Activated T-cell treated with anti-CD3 and anti-CD28 coated beads for 4 hours (primary cell): ENCODE measurements at places on chromosomes 12 and 14.

DNA sequence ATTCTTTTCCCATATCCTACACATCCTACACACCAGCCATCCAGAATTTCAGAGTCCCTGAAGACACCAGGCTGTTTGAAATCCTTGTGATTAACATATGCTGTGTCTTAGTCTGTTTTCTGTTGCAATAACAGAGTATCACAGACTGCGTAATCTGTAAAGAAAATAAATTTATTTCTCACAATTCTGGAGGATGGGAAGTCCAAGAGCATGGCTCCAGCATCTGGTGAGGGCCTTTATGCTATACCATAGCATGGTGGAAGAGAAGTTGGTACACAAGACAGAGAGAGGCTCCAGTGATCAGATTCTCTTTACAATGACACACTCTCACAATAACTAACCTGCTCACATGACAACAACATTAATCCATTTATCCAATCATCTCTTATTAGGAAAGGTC, 4.1 kb downstream of the ART4 start:
- no peak for DNase-seq

GRCh38 chr12:2876431-2877046, 435 bp downstream of the FOXM1 start:
- no peak for DNase-seq

DNA sequence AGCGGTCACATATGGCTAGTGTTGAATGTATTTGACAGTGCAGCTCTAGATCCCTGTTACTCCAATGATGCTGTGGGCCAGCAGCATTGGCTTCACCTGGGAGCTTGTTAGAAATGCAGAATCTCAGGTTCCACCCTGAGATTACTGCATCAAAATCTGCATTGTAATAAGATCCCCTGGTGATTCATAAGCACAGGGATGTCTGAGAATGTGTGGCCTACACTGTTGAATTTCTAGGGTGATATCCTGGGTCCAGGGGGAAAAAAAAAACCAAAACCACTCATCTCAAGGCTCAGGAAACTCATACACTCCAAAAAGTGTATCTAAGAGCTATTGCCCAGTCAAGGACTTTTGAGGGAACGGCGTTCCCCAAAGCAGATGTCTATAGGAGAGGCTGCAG, 196.8 kb downstream of the PPM1H start:
- no peak for DNase-seq

DNA sequence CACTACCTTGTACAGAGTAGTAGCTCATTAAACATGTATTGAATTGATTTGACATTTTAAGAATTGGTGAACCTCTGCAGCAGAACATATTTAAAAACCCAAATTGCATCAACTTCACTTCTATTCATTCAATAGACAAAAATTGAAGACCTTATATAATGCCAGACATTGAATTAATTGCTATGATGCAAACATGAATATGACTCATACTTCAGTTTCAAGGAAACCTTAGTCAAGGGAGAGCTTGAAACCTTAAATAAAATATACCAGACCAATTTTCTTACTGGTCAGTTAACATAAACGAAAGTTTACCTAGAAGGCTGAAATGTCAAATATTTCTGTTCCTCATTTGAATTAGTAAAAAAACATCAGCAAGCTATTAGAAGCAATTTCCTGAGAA, 5.0 kb upstream of the MGAT4C start:
- no peak for DNase-seq

DNA sequence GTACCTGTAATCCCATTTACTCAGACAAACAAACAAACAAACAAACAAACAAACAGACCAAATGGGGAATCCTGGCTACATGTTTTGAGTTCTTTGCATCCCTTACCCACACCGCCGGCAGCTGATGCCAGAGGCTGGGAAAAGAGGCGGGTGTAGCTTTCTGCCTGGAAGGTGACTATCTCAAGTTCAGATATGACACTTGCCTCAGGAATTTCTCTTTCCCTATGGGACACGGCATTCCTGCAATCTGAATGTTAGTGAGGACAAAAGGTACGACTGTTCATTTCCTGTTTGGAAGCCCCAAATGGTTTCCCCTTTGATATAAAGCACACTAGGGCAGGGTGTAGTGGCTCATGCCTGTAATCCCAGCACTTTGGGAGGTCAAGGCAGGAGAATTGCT, 2.9 kb downstream of the MYL2 start:
- DNase-seq, result no peak

DNA sequence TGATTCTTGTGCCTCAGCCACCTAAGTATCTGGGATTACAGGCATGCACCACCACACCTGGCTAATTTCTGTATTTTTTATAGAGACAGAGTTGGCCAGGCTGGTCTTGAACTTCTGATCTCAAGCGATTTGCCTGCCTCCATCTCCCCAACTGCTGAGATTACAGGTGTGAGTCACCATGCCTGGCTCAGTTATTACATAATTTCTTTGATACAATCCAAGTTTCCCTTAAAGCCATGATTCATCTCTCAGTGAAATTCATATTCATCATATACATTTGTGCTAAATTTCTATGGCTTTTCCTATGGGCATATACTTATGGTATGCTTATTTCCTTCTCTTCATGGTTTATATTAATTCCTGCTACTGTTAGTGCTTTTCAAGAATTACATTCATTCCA, 29.1 kb upstream of the PZP start:
- no peak for DNase-seq

DNA sequence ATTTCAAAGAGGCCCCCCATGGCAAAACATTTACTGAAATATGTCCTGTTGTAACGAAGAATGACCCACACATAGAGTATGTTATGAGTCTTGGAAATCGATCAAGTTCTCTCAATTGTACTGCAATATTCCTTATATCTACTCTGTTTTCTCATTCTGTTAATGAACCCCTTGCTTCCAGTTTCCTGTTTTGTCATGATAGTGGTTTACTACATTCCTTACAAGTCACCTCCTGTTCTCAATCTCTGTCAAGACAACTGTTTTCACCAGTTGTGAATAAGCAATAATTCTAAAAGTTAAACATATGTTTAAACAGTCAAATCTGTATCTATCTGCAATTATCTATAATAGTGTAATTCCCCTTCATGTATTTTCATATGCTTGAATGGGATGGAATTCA, 16.4 kb upstream of the ARID2 start:
- no peak for DNase-seq

GRCh38 chr12:15756822-15757221, 32.4 kb downstream of the EPS8 start:
- no peak for DNase-seq

DNA sequence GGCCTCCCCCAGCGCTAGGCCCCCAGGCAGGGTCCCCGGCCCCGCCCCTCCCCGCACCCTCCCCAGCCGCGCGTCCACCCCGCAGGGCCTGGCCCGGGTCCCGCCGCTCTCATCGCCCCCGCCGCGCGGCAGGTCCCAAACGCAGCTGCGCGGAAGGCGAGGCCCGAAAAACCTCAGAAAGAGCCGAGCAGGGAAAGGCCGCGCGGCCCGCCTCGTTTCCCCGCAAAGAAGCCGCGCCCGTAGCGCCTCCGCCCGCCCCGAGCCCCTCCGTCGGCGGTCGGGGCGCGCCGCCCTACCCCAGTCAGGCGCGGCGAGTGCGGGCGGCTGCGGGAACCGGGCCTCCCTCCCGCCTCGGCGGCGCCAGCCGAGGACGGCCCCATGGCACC, 324 bp downstream of the POLE start:
- DNase-seq, result peak; percentile 7

- DNase-seq, result no peak
Observed at GRCh38 chr14:103930051-103930604, 1.9 kb downstream of the TDRD9 start.

- no peak for DNase-seq
Observed at GRCh38 chr12:100159391-100160104, 16.9 kb upstream of the BLTP3B start.

DNA sequence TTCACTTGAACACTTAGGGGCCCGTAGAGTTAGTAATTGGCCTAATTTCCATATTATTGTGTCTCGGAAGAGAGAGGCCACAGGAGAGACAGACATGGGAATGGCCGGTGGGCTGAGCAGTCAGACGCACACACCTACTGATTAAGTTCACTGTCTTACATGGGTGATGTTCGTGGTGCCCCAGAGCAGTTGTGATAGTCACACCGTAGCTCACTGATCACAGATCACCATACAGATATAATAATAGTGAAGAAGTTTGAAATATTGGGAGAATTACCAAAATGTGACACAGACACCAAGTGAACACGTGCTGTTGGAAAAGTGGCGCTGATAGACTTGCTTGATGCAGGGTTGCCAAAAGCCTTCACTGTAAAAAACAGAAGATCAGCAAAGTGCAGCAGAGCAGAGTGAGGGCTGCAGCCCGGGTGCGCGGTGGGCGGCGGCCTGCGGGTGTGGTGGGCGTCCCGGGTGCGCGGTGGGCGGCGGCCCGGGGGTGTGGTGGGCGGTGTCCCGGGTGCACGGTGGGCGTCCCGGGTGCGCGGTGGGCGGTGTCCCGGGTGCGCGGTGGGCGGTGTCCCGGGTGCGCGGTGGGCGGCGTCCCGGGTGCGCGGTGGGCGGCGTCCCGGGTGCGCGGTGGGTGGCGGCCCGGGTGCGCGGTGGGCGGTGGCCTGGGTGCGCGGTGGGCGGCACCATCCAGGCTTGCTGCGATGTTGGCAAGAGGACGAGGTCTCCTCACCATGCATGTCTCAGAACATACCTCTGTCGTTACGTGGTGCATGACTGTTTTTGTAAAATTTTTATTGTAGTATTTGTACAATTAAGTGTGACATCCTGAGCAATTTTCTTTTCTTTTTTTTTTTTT, 34.3 kb upstream of the TEX22 start:
- peak; percentile 20 for DNase-seq

DNA sequence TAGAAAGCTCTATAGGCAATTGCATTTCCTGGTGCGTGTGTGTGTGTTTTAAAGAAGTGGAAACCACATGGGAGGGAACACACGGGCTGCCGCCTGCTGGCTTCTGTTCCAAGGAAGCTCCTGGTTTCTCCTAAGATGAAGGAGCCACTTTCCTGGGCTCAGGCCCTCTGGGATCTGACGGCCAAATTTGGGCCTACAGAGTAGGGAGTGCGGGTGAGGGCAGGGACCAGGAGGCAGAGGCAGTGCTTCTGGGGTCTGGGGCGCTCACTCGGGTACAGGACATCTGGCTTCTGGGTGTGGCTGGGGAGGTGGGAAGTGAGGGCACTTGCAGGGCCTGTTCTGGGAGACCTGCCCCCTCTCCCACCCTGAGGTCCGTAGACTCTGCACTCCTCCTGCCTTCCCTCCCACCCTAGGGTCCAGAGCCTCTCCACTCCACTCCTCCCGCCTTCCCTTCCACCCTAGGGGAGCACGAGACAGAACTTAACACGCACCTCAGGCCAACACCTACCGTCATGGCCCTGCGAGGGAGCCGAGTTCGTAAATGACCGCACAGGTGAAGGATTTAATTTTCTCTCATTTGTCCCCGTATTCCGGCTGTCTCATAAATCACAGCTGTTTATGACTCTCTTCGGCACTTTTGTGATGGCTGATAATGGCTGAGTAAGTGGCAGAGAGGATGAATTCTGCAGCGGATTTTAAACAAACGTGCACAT, 127.7 kb downstream of the KIF26A start:
- DNase-seq, result no peak

GRCh38 chr12:105993766-105994555, 144.8 kb downstream of the NUAK1 start:
- DNase-seq, result no peak

DNA sequence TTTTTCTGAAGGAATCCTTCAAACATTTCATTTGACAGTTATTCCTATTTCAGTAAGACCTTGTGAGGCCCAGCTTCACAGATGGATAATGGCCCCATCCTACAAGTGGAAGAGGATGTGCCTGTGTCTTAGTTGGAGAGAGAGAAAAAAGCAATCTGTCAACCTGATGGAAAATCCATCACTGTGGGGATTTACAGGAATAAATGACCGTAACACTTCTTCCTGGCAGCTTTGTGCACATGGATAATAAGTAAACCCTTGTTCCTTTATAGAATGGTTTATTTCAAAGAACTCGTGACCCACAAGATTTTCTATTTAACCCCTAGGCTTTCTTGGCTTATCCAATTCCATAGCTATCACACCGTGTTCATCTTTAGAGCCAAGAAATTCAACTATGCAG, 121.4 kb upstream of the PCED1B start:
- no peak for DNase-seq

DNA sequence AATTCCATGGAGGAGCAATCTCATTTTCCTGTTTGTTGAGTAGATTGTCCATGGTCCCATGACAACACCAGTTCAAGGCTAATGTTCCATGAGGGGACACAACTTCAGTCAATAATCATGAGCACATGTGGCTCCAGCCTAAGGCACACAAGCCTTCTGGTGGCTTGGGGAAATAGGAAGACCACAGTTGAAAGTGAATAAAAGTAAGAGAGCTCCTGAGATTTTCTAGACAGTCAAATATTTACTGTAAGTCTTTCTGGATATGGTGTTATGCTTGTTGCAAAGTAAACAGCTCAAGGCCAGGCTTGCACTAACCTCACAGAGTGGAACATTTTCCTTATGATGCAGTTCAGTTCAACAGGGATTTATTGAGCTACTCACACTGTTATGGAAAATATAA, 206.9 kb upstream of the SLC38A2 start:
- DNase-seq, result no peak

DNA sequence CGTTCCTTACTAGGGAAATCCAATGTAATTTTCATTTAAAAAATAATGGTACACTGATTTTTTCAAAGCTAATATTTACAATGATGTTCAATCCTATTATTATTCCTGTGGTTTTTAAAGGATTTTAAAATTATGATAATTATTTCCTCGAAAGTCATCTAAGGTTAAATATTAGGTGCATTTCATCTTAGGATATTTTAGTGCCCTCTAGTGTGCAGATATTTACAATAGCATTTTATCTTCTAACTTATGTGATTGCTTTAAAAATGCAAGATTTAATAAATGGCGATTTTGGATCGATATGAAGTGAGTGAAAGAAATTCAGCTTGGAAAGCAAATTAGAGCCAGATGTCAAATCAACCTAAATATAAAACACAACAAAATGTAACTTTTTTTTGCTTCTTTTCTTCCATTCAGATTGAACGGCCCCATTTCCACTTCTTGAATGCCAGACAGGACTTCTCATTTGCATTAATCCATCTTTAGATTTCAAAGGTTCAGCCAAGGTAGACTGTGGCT, 293.5 kb downstream of the SLC6A15 start:
- no peak for DNase-seq

DNA sequence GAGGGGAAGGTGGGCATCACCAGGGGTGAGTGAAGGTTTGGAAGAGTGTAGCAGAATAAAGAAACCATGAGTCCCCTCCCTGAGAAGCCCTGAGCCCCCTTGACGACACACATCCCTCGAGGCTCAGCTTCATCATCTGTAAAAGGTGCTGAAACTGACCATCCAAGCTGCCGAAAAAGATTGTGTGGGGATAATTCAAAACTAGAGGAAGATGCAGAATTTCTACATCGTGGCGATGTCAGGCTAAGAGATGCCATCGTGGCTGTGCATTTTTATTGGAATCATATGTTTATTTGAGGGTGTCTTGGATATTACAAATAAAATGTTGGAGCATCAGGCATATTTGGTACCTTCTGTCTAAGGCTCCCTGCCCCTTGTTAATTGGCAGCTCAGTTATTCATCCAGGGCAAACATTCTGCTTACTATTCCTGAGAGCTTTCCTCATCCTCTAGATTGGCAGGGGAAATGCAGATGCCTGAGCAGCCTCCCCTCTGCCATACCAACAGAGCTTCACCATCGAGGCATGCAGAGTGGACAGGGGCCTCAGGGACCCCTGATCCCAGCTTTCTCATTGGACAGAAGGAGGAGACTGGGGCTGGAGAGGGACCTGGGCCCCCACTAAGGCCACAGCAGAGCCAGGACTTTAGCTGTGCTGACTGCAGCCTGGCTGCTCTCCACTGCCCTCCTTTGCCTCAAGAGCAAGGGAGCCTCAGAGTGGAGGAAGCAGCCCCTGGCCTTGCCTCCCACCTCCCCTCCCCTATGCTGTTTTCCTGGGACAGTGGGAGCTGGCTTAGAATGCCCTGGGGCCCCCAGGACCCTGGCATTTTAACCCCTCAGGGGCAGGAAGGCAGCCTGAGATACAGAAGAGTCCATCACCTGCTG, 7.0 kb downstream of the SERPINA1 start:
- no peak for DNase-seq
